Activated naive CD4-positive, alpha-beta T cell treated with anti-CD3 and anti-CD28 coated beads, Interleukin-2, amount 10 ng/mL, durations not matched to agents 5 hours and 36 hours (primary cell): ENCODE measurements at places on chromosomes 3 and 15. TPM values are rescaled to one million over a fixed set of nuclear protein-coding genes. Genes with fewer than 3 reads are reported as not detected.

Gene KY
- total RNA-seq, result not detected

Gene DUOX1
- total RNA-seq, result not detected

Gene AZI2
- 41.4 TPM for total RNA-seq

Gene GP9
- not detected for total RNA-seq

Gene LIPH
- not detected for total RNA-seq

Gene GOLGA8N
- 5.3 TPM for total RNA-seq

Gene SOX2
- total RNA-seq, result not detected

Gene CLDN11
- total RNA-seq, result 0.10 TPM

Gene NMNAT3
- 0.43 TPM for total RNA-seq
